ENCODE measurements at places on chromosomes 6 and 20.

- no peak for DNase-seq
Measured at GRCh38 chr6:13474360-13474759, 13.0 kb downstream of the GFOD1 start.

- no peak for DNase-seq
Measured at GRCh38 chr20:38144974-38145728, 19.9 kb downstream of the TGM2 start.

DNA sequence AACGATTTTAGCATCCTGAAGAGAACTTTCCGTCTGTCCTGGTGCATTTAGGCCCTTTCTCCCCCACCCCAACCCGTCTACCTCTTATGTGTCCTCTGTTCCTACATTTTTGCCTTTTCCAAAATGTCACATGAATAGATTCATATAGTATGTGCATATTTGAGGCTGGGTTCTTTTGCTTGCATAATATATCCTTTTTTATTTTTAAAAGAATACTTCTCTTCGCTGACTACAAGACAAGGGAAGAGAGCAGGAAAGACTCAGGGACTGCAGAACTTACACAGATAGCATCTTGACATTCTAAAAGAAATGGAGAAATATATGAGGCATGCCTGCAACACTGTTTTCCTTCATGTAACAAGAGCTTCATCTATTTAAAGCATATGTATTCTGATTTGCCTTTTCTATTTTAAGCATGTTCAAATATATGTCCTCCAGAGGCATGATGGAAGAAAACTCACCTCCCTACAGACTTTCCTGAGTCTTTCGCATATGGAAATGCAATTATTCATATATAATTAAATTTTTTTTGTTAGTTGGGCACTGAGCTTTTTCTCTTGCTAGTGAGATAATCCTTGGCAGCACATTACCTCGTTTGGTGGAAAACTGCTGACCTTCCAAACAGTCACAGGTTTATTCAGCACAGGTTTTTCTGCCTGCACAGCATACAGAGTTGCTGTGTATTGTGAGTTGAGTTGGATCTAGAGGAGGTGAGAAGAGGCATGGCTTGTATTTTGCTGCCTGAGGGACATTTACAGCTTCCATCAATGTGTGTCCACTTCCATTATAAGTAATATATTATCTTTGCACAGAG, 170.0 kb downstream of the AKAP7 start:
- DNase-seq, result no peak

DNA sequence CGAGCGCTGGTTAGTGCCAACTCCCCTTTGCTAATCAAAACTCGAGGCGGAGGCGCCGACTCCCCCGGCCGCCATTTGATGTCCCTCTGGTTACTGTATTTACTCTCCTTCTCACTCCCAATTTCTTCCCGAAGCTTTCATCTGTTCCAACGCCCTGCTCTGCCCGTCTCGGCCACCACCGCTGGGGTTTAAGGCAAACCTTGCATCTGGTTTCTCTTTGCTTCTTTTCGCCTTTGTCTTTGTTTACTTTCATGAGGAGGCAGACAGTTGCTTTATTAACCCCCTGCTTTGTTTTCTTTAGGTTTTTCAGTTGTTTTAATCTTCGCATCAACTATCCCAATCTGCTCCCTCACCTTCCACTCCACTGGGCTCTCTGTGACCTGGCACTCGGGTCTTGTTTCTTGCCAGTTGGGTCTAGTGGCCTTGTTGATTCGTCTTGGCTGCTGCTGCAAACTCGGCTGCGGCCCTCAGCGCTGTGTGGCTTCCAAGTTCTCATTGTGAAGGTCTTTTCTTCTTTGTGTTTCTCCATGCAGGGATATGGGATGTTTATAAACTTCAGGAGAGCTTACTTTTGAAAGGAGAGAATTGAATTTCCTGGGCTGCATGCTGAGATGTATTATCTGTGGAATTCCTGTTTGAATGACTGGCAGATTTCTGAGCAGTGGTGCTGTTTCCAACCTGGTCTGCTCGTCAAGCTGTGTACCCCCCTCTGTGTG, 155.1 kb downstream of the CDC5L start:
- no peak for DNase-seq

DNA sequence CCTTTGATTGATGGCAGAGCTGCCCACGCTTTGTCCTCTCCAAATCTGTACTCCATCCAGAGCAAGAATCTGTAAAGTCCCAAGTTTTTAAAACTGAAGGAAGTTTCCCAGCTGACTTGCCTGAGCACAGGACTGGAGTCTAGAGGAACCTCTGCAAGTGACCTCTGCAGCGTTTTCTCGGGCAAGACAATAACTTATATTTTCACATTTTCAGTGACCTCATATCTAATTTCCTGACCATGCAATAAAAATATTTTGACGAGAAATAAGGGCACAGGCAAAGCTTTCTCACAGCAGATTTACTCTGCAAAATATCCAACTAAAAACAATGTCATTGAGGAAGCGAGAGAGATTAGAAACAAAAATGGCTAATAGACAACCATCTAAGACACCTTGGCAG, 185.5 kb upstream of the SNX9 start:
- DNase-seq, result no peak

GRCh38 chr6:161947371-161947770, 673.5 kb upstream of the AGPAT4 start:
- no peak for DNase-seq

GRCh38 chr6:69489970-69490369, 306.8 kb downstream of the LMBRD1 start:
- DNase-seq, result no peak

GRCh38 chr6:18179770-18180356, 24.6 kb downstream of the KDM1B start:
- no peak for DNase-seq

DNA sequence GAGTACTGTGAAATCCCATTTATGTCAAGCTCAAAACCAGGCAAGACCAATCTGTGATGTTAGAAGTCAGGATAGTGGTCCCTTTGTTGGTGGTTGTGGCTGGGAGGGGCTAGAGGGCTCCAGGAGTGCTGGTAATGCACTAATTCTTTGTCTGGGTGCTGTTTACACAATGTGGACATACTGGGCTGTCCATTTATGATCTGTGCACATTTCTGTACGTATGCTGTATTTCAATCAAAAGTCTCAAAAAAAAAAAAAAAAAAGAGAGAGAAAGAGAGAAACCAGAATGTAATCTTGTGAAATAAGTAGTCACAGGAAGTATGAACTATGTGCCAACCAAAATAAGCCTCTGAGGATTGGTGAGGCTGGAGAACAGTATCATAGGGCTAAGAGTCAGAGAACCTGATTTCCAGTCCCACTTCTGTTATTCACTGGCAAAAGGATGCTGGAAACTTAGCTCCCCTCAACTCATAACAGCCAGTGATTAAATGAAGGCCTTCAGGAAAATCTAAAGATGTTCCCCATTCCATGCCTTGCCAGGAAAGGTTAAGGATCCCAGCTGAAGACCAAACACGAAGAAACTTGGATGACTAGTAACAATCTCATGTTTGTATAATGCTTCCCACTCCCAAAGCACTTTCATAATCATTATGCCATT, 19.6 kb upstream of the TRAM2 start:
- DNase-seq, result no peak

DNA sequence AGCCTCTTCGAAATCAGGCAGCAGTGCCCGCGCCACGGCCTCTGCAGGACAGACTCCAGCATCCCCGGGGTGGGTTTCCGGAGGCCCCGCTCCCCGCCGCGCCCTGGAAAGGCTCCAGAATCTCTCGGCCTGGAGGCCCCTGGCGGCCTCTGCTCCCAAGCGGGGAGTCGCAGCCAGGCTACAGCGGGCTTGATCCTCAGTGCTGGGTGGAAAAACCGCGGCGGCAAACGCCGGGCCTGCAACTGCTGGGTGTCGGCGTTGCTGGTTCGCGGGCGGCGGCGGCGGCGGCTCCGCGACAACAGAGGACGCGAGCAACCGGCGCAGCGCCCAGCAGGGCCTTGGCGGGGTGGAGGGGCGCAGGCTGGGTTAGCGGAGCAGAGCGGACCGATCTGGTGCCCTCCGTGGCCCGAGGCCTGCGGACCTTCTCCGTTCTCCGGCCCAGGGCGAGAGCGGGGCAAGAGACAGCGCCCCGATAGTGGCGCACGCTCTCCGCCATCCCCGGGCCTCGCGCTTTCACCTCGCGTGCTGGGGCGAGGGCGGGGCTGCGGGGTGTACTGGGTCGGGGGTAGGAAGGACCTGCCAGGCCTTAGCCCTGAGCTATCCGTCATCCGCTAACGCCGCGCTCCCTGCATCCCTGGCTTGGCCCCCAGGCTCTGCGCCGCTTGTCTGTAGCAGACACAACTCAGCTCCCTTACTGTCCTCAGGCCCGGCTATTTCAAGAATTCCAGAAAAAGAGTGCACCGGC, 3.4 kb upstream of the ZNF292 start:
- peak; percentile 60 for DNase-seq

DNA sequence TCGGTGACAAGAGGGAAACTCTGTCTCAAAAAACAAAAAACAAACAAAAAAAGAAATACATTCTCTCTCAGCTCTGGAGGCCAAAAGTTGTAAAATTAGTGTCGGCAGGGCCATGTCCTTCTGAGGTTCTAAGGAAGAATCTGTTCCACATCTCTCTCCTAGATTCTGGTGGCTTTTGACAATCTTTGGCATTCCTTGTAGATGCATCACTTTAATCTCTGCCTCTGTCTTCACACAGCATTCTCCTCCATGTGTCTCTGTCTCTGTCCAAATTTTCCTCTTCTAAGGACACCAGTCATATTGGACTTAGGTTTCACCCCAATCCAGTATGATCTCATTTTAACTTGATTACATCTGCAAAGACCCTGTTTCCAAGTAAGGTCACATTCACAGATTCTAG, 9.1 kb downstream of the PPP2R5D start:
- DNase-seq, result no peak

- DNase-seq, result no peak
Measured at GRCh38 chr6:135281227-135281626, 100.1 kb downstream of the MYB start.

GRCh38 chr6:163716690-163717089, 302.2 kb downstream of the QKI start:
- no peak for DNase-seq

DNA sequence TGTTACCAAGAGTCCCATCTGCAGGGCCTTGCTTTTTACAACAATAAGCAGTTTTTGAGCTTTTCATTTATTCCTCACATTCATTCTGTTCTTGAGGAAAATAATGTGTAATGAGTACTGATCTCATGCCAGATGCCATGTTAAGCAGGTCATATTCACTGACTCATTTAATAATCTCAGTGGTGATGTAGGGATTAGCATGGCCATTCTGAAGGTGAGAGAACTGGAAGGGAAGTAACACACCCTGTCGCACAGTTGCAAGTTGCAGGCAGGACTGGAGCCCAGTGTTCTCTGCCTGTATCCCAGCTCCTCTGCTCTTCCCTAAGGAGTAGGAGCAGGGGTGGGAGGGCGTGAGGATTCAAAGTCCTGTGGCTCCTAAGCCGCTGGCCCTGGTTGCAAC, 5.6 kb downstream of the PCIF1 start:
- DNase-seq, result no peak

DNA sequence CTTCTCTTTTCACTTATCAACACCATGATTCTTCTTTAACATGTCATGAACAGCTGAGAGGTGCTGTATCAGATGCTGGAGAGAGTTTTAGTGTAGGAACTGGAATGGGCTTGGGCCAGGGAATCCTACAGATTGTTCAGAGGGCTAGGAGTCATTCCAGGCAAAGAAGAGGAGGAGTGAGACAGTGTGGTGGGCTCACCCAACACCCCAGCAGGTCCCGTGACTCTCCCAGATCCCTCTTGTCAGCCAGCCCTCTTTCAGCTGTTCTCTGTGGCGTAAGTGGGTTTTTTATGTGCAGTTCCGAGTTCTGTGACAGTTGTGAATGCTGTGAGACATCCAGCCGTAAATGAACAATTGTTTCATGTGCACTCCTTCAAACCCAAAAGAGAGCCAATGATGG, 31.4 kb upstream of the CEP162 start:
- no peak for DNase-seq

- DNase-seq, result no peak
Measured at GRCh38 chr6:91161246-91161645, 574.4 kb upstream of the MAP3K7 start.

- DNase-seq, result no peak
Measured at GRCh38 chr6:43468748-43469681, 8.4 kb upstream of the TJAP1 start.

DNA sequence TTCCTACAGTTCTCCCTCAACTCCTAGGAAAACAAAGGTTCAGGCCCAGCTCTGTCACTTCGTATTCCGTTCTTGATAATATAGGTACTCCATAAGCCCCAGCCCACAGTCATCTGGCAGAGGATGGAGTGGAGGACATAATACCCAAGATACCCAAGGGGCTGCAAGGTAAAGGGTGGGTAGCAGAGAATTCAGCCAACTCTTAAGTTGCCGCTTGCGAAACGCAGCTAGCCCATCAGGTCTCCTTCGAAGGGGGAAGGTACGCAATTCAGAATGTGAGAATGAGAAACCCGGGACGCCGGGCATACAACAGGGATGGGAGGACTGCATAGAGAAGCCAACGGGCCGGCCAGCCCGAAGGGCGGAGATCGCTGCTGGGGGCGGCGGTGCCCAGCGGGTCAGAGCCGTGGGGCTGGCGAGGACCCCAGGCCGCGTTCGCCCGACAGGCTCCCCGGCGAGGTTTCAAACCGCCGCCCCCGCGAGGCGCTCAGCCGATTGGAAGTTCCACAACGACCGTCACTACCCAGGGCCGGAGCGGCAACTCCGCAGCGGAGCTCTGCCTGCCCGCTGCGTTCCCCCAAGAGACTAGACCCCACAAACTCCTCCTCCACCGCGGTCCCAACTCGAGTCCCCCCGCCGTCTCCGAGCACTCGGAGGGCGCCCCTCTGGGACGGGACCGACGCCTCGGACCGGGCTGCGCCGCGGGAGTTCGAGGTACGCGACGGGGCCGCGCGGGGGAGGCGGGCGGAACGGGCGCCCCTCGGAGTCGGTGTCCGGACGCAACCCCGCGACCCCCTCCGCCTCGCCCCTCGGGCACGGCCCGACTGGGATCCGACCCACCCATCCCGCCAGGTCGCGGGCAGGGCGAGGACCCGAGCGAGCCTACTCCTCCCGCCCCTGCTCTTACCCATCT, 911 bp downstream of the CDK19 start:
- DNase-seq, result no peak
